Activated naive CD8-positive, alpha-beta T cell treated with anti-CD3 and anti-CD28 coated beads, Interleukin-2, amount 10 ng/mL, durations not matched to agents 7 days and 5 days (primary cell): ENCODE measurements at places on chromosomes 4 and X.
A peak's percentile ranks its signal among the peaks of the same experiment; 100 is the strongest.

GRCh38 chr4:56544573-56545131, 39.1 kb downstream of the ARL9 start:
- H3K4me1 ChIP-seq: peaks cover 14% of the 10 kb centered on the region
- H3K27me3 ChIP-seq: peaks cover 16% of the 10 kb centered on the region
- H3K4me3 ChIP-seq: peak overlapping the region; percentile 75
- no peak overlapping the region for H3K27ac ChIP-seq
- no peaks in the 10 kb centered on the region for H3K36me3 ChIP-seq

GRCh38 chr4:53861856-53862610, 202.4 kb downstream of the CHIC2 start:
- H3K36me3 ChIP-seq: no peaks in the 10 kb centered on the region
- no peak for DNase-seq
- no peak overlapping the region for H3K4me3 ChIP-seq
- no peak overlapping the region for H3K27ac ChIP-seq
- H3K27me3 ChIP-seq: peaks cover 4% of the 10 kb centered on the region
- no peaks in the 10 kb centered on the region for H3K4me1 ChIP-seq

- H3K27me3 ChIP-seq: no peaks in the 10 kb centered on the region
- no peak overlapping the region for H3K4me3 ChIP-seq
- no peak overlapping the region for H3K27ac ChIP-seq
- no peak for DNase-seq
- peaks cover 50% of the 10 kb centered on the region for H3K4me1 ChIP-seq
These were observed 40.9 kb downstream of the PDS5A start for GRCh38 chr4:39936565-39937418.

GRCh38 chrX:117835034-117835433, 281.6 kb downstream of the KLHL13 start:
- H3K27ac ChIP-seq: no peak overlapping the region
- H3K4me1 ChIP-seq: no peaks in the 10 kb centered on the region
- H3K4me3 ChIP-seq: no peak overlapping the region
- no peak for DNase-seq
- H3K27me3 ChIP-seq: no peaks in the 10 kb centered on the region

- H3K27ac ChIP-seq: peak within 1 kb of the TSS; percentile 92
- peak; percentile 76 for DNase-seq
- peaks cover 72% of the 10 kb centered on the region for H3K4me1 ChIP-seq
- peak within 1 kb of the TSS; percentile 92 for H3K4me3 ChIP-seq
- no peaks in the 10 kb centered on the region for H3K27me3 ChIP-seq
These were observed at the start of gene CD38 for GRCh38 chr4:15778289-15779241. TSS of gene CD38 (plus strand) at chr4:15778328. CDS start at chr4:15778415, 87 bp downstream.

- peaks cover 8% of the 10 kb centered on the region for H3K27me3 ChIP-seq
- no peak overlapping the region for H3K27ac ChIP-seq
- DNase-seq: no peak
These were observed 8.7 kb downstream of the FABP2 start for GRCh38 chr4:119313237-119313636.

DNA sequence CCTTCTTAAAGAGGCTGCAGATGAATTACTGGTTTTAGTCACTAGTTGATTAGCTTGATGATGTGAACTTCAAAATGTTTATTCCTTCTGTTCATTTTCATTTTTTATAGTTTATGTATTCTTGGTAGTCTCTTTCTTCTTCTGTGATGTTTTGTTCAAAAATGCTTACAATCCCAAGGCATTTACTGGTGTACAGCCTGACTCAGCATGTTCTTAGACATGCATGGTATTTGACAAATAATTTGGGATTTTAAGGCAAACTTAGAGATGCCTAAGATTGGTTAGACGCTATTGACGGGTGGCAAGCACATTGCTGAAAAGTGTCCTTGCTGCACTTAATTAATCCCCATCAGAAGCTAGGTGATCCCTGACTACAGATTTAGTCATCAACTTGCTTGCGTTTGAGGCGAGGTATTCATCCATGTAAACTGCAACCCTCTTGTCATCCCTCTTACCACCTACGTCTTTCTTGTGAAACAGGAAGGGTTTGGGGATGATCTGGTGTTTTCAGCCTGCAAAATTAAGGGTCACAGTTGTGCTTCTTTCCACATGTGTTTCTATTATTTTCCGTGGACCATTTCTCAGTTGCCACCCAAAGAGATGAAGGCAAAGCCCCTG, 331.8 kb downstream of the DKK2 start:
- H3K27ac ChIP-seq: no peak overlapping the region
- H3K36me3 ChIP-seq: no peaks in the 10 kb centered on the region
- no peaks in the 10 kb centered on the region for H3K27me3 ChIP-seq
- no peak overlapping the region for H3K4me3 ChIP-seq
- no peaks in the 10 kb centered on the region for H3K4me1 ChIP-seq

DNA sequence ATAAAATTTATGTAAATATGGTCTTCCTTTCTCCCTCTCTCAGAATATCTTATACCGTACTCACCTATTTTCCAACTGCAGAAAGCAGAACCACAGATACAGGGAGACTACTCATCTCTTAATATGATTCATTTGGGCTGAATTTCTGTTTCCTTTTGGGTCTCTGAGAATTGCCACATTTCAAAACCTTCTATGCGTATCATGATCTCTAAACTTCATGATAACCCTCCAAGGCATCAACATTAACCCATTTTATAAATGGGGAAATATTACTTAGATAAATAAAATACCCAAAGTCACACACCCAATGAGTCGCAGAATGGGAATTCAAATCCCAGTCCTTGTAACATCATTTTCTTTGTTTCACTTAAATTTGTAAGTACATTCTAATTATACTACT, 16.6 kb upstream of the PRDM8 start:
- no peak for DNase-seq
- peaks cover 11% of the 10 kb centered on the region for H3K27me3 ChIP-seq
- peaks cover 8% of the 10 kb centered on the region for H3K36me3 ChIP-seq
- H3K27ac ChIP-seq: no peak overlapping the region

DNA sequence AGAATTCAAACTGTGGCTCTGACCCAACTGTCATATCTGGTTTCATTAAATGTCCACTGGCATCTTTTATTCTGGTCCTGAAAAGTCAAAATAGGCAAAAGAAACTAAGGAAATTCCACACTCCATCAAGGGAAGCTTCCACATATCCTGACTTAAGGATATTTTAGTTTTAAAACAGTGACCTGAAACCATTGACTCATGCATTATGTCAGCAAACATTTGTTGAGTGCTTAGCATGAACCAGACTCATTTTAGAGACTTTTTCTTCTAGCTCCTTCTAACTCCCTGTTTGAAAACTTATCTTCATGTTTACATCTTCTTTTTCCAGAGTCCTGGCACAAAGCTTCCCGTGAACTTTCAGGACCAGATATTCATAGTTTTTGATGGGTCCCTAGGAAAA, 6.9 kb upstream of the CXCL1 start:
- no peak for DNase-seq
- no peaks in the 10 kb centered on the region for H3K36me3 ChIP-seq
- H3K27me3 ChIP-seq: no peaks in the 10 kb centered on the region

GRCh38 chr4:185196437-185196836, 7.4 kb downstream of the CFAP97 start:
- H3K4me1 ChIP-seq: peaks cover 13% of the 10 kb centered on the region
- H3K27me3 ChIP-seq: no peaks in the 10 kb centered on the region
- peaks cover 5% of the 10 kb centered on the region for H3K36me3 ChIP-seq

DNA sequence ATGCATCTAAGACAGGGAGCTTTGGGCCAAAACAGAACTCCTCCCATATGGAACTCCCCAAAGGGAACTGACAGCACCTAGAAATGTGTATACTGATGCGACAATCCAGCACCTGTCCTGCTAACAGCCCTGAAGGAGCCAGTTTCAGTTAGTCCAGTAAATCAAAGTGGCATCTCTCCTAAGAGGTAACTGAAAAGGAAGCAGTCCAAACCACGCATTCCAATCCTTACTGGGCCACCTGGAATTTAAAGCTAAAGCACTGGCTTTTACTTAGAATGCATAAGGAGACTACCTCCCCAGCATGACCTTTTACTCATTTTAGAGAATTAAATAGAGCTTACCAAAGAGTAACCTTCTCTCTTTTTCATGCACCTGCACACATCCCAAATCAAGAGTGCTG, 586.8 kb upstream of the PITX2 start:
- no peak overlapping the region for H3K4me3 ChIP-seq
- H3K27me3 ChIP-seq: no peaks in the 10 kb centered on the region
- no peaks in the 10 kb centered on the region for H3K4me1 ChIP-seq
- no peak for DNase-seq
- no peak overlapping the region for H3K27ac ChIP-seq

GRCh38 chr4:143575331-143575730, 61.8 kb downstream of the SMARCA5 start:
- no peak overlapping the region for H3K4me3 ChIP-seq
- peaks cover 24% of the 10 kb centered on the region for H3K36me3 ChIP-seq
- H3K27ac ChIP-seq: no peak overlapping the region
- no peaks in the 10 kb centered on the region for H3K27me3 ChIP-seq
- no peak for DNase-seq
- no peaks in the 10 kb centered on the region for H3K4me1 ChIP-seq

GRCh38 chrX:58025979-58026378, 115.7 kb upstream of the ZXDA start:
- DNase-seq: no peak
- no peak overlapping the region for H3K4me3 ChIP-seq
- no peak overlapping the region for H3K27ac ChIP-seq
- peaks cover 12% of the 10 kb centered on the region for H3K4me1 ChIP-seq
- peaks cover 5% of the 10 kb centered on the region for H3K27me3 ChIP-seq
- no peaks in the 10 kb centered on the region for H3K36me3 ChIP-seq

DNA sequence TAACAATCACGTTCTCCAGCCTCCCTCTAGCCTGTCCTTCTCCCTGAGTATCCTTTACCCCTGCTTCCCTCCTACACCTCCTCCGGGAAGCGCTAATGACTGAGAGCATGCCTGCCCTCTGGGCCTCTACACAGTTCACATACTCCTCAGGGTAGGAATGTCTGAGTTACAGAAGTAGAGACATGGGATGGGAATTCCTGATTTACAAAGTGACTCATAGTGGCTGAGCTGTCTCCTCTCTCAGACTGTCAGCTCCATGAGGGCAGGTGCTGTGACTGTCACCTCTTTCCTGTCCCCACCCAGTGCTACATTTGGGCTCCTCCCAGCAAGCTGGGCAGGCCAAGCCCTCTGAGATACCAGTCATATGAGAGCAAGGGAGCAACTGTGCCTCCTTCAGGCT, 2.6 kb downstream of the LAS1L start:
- no peak overlapping the region for H3K27ac ChIP-seq
- peaks cover 8% of the 10 kb centered on the region for H3K4me1 ChIP-seq
- peaks cover 2% of the 10 kb centered on the region for H3K36me3 ChIP-seq
- H3K4me3 ChIP-seq: no peak overlapping the region
- no peak for DNase-seq

- DNase-seq: no peak
- H3K27ac ChIP-seq: no peak overlapping the region
- no peaks in the 10 kb centered on the region for H3K4me1 ChIP-seq
- H3K27me3 ChIP-seq: peaks cover 18% of the 10 kb centered on the region
- no peaks in the 10 kb centered on the region for H3K36me3 ChIP-seq
These were observed 3.3 kb upstream of the FGA start for GRCh38 chr4:154593868-154594267.

DNA sequence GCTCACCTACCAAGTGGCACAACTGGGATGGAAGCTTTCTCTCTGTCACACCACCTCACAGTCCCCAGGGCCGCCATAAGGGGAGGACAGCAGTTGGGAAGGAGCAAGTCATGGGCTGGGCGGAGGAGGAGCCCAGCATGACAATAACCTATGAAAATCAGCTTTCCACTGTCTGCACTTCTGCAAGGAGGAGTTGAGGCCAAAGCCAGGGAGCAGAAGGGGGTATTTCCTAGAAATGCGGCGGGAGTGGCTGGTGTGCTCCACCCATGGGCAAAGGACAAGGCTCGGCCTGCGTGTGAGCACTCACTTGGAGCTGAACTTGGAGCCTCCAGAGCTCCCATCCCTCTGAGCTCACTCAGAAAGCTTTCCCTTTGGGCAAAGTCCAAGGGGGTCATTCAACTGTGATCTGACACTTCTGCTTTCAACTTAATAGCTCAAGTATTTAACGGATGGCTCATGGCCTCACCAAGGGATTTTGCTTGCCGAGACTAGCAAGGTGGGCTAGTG, 18.5 kb downstream of the APLN start:
- H3K36me3 ChIP-seq: no peaks in the 10 kb centered on the region
- H3K4me3 ChIP-seq: no peak overlapping the region
- peaks cover 7% of the 10 kb centered on the region for H3K4me1 ChIP-seq
- no peaks in the 10 kb centered on the region for H3K27me3 ChIP-seq
- no peak for DNase-seq

- peaks cover 28% of the 10 kb centered on the region for H3K36me3 ChIP-seq
- H3K4me3 ChIP-seq: no peak overlapping the region
- H3K27me3 ChIP-seq: no peaks in the 10 kb centered on the region
- no peak for DNase-seq
- no peak overlapping the region for H3K27ac ChIP-seq
- H3K4me1 ChIP-seq: peaks cover 4% of the 10 kb centered on the region
These were observed 93.8 kb downstream of the C4orf51 start for GRCh38 chr4:145773581-145774234.

- peaks cover 9% of the 10 kb centered on the region for H3K27me3 ChIP-seq
- DNase-seq: no peak
- H3K4me3 ChIP-seq: no peak overlapping the region
- no peaks in the 10 kb centered on the region for H3K4me1 ChIP-seq
- H3K36me3 ChIP-seq: no peaks in the 10 kb centered on the region
These were observed 91.1 kb upstream of the SMAD1 start for GRCh38 chr4:145390571-145390970.

DNA sequence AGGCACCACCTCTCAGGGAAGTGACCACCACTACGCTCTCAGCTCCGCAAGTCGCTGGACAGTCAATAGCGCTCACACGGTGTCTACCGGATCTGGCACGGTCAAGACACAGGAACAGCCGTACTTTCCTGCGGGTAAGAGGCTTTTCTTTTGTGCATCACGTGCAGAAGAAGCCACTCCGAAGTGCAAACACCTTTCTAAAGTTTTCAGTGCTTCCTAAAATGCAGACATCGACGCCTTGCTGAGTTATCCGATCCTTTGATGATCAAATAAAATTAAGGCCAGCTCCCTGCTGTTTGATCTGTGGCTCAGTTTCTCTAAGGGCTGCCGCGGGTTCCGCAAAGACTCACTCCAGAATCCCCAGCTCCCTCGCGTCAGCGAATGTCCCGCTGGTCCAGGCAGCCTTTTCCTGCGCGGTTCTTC, 71.8 kb downstream of the FBXO8 start:
- H3K4me3 ChIP-seq: peak overlapping the region; percentile 43
- peaks cover 27% of the 10 kb centered on the region for H3K4me1 ChIP-seq
- DNase-seq: no peak
- no peak overlapping the region for H3K27ac ChIP-seq
- peaks cover 86% of the 10 kb centered on the region for H3K27me3 ChIP-seq
- no peaks in the 10 kb centered on the region for H3K36me3 ChIP-seq
